Activated T-helper 1 cell treated with anti-CD3 and anti-CD28 coated beads, Interleukin-2, amount 50 U/mL, for 16 hours (primary cell): ENCODE measurements at places on chromosomes 6 and 20.

DNA sequence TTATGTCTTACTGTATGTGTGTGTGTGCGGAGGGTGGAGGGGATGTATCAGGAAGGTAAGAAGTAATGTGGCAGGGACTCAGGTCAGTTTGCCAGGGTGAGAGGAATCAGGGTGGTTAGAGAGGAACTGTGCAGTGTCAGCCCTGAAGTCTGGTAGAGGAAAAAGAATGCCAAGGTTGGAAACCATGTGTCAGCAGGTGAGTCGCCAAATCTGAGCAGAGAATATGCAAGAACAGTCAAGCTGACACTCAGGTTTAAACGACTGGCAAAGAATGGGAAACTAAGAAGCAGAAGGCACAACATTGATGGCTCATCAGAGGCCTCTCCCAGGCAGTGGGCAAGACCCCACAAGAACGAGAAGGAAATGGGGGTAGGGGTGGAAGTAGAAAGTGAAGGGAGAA, 107.5 kb upstream of the TBX18 start:
- DNase-seq, result no peak

DNA sequence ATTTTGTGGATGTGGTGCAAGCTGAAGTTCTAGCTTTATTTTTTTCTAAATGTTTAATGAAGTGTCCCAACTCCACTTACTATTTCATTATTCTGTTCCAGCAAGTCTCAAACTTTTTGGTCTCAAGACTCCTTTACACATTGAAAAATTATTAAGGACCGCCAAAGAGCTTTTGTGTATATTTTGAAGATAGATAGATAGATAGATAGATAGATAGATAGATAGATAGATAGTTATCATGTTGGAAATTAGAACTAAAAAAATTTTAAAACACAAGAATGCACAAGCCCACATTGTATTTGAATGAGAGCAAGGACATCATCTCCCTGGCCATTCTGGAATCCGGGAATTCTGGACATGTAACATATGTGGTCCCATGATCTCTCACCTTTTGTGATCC, 181.2 kb upstream of the SNX9 start:
- no peak for DNase-seq

- DNase-seq, result no peak
Measured at GRCh38 chr20:47330933-47331708, 25.4 kb downstream of the ZMYND8 start.

DNA sequence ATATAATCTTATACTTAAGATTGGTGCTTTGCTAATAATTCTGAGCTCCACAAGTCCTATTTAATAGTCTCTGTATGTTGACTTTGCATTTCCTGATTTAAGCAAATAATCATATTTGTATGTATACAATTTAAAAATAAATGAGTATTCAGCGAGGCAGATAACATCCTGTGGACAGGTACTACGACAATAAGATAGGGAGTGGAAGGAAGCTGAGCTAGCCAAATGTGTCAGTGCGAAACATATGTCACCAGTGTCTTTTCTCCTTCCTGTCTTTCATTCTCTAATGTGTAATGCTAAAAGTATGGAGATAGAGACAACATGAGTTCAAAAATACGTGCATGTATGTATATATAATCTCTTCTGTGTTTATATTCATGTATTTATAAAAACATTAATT, 359.6 kb upstream of the KCNQ5 start:
- no peak for DNase-seq

- no peak for DNase-seq
Measured at GRCh38 chr6:52399511-52400312, 20.4 kb upstream of the EFHC1 start.

GRCh38 chr6:126888727-126889725, 229.4 kb upstream of the RSPO3 start:
- no peak for DNase-seq

GRCh38 chr20:4635781-4636180, 85.9 kb upstream of the PRND start:
- no peak for DNase-seq

DNA sequence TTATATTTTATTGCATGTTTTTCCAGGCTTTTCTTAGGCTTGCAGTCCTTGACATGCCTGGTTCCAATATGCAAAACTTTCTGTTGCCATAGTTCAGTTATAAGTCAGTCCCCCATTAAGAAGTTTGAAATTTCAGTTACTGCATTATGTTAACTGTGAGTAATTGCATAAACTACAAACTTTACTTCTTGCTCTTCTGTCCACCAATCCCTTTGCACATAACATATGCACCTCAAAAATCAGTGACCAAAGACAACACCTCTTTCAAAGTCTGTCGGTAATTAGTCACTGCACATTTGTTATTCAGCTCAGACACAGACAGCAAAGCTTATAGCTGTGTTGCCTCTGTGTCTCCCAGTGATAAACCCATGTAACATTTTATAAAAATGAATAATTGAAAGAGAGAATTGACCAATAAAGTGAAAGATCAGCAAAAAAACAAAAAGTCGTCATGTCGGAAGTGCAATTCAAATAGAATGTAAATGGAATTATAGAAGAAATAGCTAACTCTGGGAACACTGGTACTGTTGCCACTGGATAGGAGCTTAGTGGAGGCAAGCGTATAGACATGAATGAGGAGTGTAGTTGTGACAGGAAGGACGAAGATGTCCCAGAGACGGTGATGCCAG, 50.3 kb upstream of the BTBD3 start:
- DNase-seq, result no peak
